ENCODE measurements at places on chromosomes 6 and 20.

DNA sequence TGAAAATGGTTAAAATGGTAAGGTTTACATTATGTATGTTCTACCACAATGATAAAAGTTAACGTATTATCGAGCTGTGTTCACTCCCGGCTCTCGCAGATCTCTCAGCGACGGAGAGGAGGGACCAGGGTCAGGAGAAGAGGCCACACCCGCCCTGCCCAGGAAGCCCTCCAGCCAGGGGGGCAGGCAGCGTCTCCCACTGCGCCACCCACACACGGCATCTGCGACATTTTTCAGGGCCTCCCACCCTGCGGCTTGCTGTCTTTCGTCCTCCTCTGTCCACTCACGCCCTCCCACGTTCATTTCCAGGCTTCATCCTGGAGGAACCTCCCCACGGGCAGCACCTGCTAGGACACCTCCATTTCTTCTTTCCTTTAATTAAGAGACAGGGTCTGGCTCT, 43.3 kb downstream of the ZBTB46 start:
- no peak overlapping the region for H3K27ac ChIP-seq
- H3K27me3 ChIP-seq: peaks cover 6% of the 10 kb centered on the region

DNA sequence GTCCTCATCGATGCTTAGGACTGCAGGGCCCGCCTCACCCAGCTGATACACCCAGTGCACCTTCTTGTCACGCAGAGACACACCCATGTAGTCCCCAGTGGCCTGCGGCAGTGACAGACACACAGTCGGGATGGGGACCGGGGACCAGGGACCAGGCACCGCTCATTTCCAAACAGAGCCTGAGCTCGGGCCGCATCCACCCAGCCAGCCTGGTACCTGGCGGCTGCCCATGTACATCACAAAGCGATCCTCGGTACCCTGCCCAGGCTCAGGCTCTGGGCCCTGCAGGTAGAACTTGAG, 11.5 kb downstream of the ADRM1 start:
- no peaks in the 10 kb centered on the region for H3K4me1 ChIP-seq
- H3K36me3 ChIP-seq: peaks cover 9% of the 10 kb centered on the region
- no peaks in the 10 kb centered on the region for H3K27me3 ChIP-seq
- no peak overlapping the region for H3K27ac ChIP-seq

DNA sequence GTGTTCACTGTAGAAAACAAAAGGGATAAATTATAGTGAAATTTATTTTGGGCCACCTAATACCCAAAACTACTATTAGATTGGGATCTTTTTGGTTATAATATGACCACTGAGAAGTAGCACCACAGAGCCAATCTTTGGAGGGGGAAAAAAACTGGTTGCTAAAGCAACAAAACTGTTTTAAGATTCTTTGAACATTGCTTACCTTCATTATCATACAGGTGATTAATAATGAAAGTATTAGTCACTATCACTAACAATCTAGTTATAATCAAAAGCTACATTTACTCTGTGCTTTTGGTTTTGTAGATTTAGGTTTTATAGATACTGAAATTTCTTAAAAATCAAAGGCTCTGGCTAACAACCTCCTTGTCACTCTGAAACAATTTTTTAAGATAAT, 31.7 kb downstream of the STX7 start:
- H3K36me3 ChIP-seq: no peaks in the 10 kb centered on the region
- H3K4me1 ChIP-seq: peaks cover 7% of the 10 kb centered on the region
- H3K27me3 ChIP-seq: no peaks in the 10 kb centered on the region
- DNase-seq: no peak

DNA sequence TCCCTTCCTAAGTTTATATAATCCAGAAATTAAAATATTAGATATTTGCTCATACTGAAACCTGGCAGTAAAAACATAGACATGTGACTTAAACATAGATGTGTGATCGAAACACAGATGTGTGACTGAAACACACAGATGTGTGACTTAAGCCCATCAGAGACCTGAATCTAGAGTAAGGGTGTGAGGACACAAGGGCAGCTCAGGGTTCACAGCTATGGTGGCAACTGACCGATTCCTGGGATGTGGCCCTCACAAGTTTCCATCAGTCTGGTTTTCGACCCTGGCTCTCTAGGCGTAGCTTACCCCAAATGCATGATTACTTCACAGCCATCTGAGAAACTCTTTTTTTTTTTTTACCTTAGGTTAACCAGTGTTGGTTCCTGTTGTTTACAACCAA, 137.0 kb downstream of the NRN1 start:
- peaks cover 34% of the 10 kb centered on the region for H3K4me1 ChIP-seq
- H3K36me3 ChIP-seq: peaks cover 3% of the 10 kb centered on the region
- H3K4me3 ChIP-seq: peak overlapping the region; percentile 52
- no peaks in the 10 kb centered on the region for H3K27me3 ChIP-seq
- H3K27ac ChIP-seq: peak overlapping the region; percentile 99

GRCh38 chr6:124029567-124029966, 225.9 kb downstream of the NKAIN2 start:
- H3K4me1 ChIP-seq: no peaks in the 10 kb centered on the region
- H3K36me3 ChIP-seq: no peaks in the 10 kb centered on the region
- no peak for DNase-seq
- H3K4me3 ChIP-seq: no peak overlapping the region
- H3K27ac ChIP-seq: no peak overlapping the region
- H3K27me3 ChIP-seq: no peaks in the 10 kb centered on the region

DNA sequence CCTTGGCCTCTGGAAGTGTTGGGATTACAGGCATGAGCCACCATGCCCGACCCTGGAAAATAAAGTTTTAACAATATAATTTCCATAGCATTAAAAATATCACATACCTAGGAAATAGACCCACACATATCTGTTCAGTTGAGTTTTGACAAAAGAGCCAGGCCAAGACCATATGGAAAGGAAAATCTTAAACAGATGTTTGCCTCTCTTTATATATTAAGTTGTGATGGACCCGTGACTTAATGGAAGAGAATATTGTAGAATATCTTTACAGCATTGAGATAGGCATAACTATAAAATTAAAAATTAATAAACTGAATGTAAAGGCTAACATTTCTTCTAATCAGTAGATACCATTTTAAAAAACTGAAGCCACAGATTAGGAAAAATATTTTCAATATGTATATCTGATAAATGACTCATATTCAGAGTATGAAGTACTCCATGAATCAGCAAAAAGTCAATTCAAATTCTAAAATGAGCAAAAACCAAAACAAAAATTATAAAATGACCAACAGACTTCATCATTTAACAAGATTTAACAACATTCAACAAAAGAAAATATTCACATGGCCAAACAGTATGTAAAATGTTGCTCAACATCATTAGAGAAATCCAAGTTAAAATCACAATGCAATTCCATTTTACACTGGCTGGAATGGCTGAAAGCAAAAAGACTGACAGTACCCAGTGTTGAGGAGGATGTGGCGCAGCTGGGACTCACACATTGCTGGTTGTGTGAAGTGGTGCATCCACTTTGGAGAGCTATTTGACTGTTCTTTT, 43.3 kb downstream of the GTF2H5 start:
- no peaks in the 10 kb centered on the region for H3K4me1 ChIP-seq
- H3K36me3 ChIP-seq: no peaks in the 10 kb centered on the region
- no peak overlapping the region for H3K4me3 ChIP-seq
- H3K27ac ChIP-seq: no peak overlapping the region
- no peaks in the 10 kb centered on the region for H3K27me3 ChIP-seq

DNA sequence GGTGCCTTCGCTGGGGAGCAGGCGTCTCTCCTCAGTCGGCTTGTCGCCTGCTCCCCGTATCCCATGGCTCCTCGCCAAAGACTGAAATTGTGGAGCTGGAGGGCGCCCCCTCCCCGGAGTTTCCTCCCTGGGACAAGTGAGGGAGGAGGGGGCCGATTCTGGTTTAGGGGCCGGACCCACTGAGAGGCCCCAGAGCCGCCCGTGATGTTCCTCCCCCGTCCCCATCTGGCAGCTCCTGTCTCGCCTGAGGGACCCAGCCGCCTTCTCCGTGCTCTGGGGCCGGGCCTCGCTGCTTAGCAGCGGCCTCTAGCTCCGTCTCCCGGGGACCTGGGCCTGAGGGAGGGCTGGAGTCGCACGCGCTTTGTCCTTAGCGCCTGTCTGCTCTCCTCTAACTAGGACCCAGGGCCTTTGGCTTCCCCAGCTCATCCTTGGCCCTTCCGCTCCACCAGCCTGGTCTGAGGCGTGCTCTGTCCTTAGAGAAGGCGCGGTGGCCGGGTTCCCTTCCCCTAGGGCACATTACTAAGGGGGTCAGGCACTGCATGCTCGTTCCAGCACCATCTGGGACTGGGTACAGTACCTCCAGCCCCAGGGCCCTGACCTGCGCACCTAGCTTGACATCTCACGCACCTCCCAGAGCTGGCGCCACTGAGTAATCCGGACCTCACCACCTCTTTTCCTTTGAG, 29.7 kb downstream of the SLC12A5 start:
- peaks cover 34% of the 10 kb centered on the region for H3K4me1 ChIP-seq
- H3K27ac ChIP-seq: no peak overlapping the region
- H3K36me3 ChIP-seq: peaks cover 38% of the 10 kb centered on the region
- H3K27me3 ChIP-seq: no peaks in the 10 kb centered on the region
- no peak for DNase-seq

DNA sequence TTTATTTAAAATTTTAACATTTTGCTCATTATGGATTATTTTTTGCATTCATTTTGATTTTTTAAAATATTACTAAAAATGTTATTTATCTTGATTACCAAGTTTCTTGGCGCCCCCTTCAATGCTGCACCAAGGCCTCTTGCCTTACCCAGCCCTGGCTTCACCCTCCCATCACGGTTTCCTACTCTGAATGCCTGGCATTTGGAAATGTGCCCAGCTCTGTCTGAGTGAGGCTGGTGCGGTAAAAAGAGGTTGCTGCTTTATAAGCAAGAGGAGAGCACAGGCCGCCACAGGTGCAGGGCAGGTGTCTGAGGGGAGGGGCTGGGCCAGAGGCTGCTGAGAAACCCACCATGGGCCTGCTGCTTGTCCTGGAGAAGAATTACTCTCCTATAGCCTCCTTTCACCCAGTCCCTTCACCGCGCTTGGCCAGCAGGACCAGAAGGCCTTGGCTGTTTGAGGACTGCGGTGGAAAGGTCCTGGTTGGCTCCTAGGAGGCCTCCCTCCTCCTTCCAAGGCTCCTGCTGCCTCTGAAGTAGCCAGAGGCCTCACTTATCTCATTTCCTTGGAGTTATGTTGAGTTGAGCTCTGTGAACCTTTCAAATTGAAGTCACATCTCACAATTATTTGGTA, 62.6 kb downstream of the BANF2 start:
- no peak overlapping the region for H3K4me3 ChIP-seq
- H3K36me3 ChIP-seq: no peaks in the 10 kb centered on the region
- H3K27me3 ChIP-seq: peaks cover 29% of the 10 kb centered on the region
- H3K4me1 ChIP-seq: no peaks in the 10 kb centered on the region
- DNase-seq: no peak

GRCh38 chr6:56914798-56915658, 39.9 kb upstream of the BEND6 start:
- no peak overlapping the region for H3K27ac ChIP-seq
- no peaks in the 10 kb centered on the region for H3K4me1 ChIP-seq
- no peak for DNase-seq
- H3K36me3 ChIP-seq: no peaks in the 10 kb centered on the region

DNA sequence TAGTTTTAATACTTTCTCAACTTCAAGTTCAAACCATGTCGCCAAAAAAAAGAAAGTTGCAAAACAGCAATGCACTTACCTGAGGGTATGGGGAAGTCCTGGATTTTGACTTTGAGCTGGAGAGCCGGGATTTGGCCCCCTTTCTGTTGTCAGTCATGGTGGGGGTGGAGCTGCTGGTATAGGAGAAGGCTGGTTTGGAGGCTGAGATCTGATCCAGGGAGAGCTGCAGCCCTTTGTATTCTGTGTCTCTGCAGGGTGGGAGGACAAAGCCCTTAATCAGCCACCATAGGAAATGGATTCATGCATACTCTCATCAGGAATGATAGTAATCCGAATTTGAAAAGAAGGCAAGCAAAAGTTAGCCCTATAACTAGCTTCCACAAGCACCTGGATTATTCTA, 44.0 kb downstream of the SIM1 start:
- no peak overlapping the region for H3K27ac ChIP-seq
- H3K36me3 ChIP-seq: no peaks in the 10 kb centered on the region
- H3K4me3 ChIP-seq: no peak overlapping the region
- peaks cover 10% of the 10 kb centered on the region for H3K27me3 ChIP-seq
- DNase-seq: no peak
- H3K4me1 ChIP-seq: no peaks in the 10 kb centered on the region

DNA sequence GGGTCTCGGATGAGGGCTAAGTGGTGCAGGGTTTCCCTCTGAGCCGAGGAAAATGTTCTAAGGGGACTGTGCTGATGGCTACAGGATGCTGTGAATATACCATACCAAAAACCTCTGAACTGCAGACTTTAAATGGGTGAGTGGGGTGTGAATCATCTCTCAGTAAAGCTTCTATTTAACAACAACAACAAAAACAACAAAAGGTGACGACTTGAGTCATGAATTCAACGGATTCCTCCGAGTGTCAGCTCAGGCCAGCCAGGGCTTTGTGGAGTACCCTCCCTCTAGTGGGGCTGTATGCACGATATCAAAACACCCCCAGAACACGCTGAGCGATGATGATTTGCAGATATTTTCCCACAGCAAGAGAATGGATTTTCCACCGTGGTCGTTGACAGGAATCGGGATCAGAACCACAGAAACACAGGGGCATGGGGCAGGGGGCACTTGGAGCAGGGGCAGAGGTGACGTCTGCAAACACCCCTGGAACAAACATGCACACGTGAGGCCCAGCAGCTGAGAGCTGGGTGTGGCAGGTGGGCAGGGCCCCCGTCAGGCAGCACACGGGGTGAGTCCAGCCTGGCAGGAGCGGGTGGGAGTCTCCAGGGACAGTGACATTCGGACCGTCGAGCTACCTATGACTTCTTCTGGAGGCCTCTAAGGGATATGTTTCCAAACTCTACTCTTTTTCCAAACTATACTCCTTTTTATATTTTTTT, 38.6 kb downstream of the SLC2A4RG start:
- no peak for DNase-seq
- H3K36me3 ChIP-seq: peaks cover 10% of the 10 kb centered on the region
- H3K27me3 ChIP-seq: no peaks in the 10 kb centered on the region
- H3K4me1 ChIP-seq: peaks cover 13% of the 10 kb centered on the region

GRCh38 chr6:130908188-130908587, 81.0 kb downstream of the SMLR1 start:
- H3K4me3 ChIP-seq: no peak overlapping the region
- no peak for DNase-seq
- no peak overlapping the region for H3K27ac ChIP-seq
- H3K27me3 ChIP-seq: peaks cover 4% of the 10 kb centered on the region

DNA sequence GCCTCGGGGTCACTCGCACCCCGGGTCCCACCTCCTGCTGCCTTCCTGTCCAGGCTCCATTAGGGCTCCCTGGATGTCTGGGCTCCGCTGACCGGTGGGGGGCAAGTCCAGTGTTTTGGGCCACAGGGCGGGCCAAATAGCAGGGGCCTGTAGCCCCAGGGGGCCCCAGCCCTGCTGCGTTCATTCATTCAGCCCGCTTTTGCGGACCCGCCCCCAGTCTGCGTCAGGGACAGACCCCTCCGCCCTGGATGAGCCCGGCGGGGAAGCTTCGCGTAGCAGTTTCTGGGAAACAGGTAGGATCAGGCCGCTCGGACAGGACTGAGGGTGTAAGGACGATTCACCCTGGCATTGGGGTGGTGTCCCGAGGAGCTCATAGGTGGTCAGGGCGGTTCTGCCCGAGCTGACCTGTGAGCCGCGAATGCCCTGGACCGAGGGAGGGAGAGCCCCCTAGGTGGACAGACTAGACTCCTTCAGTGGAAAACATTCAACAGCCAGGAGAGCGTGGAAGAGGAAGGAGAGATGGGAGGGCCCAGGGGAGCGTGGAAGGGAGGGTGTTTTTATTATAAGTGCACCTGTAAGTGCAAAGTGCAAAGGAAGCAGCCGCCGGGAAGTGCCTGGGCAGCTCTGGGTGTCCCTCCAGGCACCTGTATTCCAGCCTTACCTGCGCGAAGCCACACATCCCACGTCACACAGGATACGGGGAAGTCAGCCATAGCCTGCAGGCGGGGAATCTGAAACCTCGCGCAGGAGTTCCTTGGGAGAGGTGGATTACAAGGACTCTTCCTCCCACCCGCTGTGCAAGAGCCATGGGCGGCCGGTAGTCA, 662 bp downstream of the ENTPD6 start:
- peak overlapping the region; percentile 87 for H3K4me3 ChIP-seq
- H3K27me3 ChIP-seq: no peaks in the 10 kb centered on the region
- H3K4me1 ChIP-seq: peaks cover 51% of the 10 kb centered on the region
- no peak for DNase-seq

Measured in effector memory CD8-positive, alpha-beta T cell (primary cell).